ENCODE measurements at places on chromosomes 5 and 9.
A peak's percentile ranks its signal among the peaks of the same experiment; 100 is the strongest.

GRCh38 chr9:81652058-81652687, 37.2 kb downstream of the TLE1 start:
- DNase-seq = no peak

GRCh38 chr9:110081395-110081794, 126.6 kb downstream of the C9orf152 start:
- DNase-seq = no peak

DNA sequence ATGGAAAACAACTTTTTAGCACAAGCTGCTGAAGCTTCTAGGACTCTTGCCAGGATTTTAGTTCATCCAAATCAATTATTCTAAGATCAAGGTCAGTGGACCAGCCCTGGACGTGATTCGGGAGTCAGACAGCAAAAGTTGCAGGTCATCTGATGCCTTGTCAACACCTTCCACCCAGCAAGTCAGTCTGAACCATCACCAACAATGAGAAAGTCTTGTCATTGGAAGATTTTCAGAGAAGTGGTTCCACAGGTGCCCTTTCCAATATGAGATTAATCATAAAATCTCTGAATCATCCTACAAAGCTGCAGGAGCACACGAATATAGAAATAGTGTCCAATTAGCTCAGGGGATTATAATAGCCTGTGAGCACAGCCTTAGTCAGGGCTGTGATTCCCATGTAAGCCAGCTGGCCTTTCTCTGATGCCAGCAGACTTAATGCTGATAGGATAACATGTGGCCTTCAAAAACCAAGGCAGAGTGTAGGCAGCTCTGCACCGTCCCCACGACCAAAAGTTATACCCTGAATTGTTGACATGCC, 445.0 kb upstream of the TRPC7 start:
- DNase-seq = no peak

DNA sequence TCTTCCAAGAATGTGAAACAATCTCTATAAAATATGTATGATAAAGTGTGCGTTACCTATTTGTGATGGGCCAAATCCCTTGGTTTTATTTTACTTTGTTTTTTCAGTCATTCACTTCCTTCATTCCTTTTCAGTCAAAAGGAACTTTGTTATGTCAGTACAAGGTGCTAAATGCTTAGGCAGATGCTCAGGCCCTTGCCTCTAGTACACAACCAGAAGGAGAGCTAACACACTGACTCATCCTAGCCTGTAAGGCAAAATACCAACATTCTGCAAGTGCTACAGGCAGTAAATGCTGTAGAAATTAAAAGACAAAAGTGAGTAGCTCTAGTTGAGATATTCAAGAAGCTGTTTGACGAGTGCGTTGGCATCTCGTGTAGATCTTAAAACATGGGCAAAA, 49.4 kb downstream of the TRPM6 start:
- DNase-seq = peak; percentile 7

GRCh38 chr5:54220230-54221040, 89.9 kb downstream of the ARL15 start:
- DNase-seq = no peak

GRCh38 chr5:59041355-59041754, 458.5 kb downstream of the RAB3C start:
- no peak for DNase-seq

DNA sequence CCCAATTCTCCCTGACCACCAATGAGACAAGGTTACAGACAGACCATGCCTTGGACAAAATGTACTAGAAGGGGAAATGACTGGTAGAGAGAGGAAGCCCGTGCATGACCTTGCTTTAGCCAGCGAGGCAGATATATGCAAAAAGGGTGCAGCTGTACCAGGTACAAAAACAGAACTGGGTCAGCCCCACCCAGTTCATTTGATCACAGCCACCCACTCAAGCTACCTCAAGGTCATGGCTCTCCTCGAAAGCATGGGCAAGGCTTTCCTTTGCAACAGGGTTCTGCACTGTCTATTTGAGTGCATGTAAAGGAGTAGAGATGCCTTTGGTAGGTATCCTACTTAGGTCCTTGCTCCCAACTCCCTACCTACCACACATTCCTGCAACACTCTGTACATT, 33.3 kb downstream of the TLE1 start:
- DNase-seq = no peak

GRCh38 chr9:10268531-10269485, 344.0 kb downstream of the PTPRD start:
- peak; percentile 79 for DNase-seq

- DNase-seq = no peak
Observed at GRCh38 chr5:156421798-156422197, 94.8 kb downstream of the SGCD start.

DNA sequence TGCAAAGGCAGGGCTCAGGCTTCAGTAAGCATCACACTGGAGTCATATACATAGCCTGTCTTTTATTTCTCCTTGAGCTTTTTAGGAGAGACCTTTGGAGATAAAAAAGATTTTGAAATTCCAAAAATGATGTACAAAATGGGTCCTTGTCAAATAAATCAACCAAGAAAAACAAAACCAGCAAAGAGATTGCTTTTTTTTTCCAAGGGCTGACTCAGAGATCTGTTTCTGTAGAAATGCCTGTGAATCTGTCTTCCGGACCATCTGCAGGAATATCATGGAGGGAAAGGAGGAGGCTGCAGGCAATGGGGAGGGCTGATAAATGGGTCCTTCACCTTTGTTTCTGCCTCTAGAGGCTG, 77.4 kb downstream of the SLIT3 start:
- DNase-seq = no peak

Data from ELF-1 (cell line).